Stimulated activated naive CD8-positive, alpha-beta T cell treated with anti-CD3 and anti-CD28 coated beads, Interleukin-15, amount 100 ng/mL, for 72 hours (primary cell): ENCODE measurements at places on chromosomes 16 and 17.
A peak's percentile ranks its signal among the peaks of the same experiment; 100 is the strongest.

DNA sequence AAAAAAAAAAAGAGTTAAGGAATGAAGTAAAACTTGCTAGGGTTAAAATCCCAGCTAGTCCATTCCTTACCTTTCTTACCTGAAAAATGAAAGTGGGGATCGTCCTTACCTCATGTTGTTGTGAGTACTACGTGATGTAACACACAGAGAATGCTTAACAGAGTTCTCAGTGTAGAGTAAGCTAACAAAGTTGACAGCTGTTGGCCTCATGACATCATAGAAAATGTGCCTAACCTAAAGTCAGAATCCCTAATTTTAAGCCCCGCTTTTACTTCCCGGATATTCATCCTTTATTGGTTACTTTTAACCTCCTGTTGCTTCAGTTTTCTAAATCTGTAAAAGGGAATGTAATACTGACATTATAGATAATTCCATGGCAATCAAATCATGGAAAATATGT lies 505.8 kb upstream of the HSBP1 start:
- DNase-seq: no peak

DNA sequence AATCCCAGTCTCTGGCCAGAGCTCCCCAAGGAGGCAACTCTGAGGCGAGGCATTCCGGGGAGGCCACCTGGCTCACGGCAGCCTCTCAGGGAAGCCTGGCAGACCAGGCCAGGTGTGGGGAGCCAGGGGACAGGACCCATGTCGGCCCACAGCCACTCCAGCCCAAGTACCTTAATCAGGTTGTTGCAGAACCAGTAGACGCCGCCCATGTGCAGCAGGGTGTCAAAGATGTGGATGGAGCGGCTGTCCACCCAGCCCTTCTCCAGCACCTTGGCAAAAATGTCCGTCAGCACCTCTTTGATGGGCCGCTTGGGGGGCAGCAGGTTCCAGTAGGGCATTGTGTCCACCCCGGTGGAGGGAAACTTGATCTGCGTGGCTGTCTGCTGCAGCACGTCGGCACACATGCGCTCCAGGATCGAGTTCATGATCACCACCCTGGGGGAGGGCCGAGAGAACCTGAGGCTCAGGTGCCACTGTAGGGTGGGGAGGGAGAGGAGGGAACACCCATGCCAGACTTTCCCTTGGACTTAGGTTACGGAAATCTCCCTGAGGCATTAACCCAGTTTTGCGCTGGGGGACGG lies 7.8 kb downstream of the CSF3 start:
- DNase-seq: no peak

DNA sequence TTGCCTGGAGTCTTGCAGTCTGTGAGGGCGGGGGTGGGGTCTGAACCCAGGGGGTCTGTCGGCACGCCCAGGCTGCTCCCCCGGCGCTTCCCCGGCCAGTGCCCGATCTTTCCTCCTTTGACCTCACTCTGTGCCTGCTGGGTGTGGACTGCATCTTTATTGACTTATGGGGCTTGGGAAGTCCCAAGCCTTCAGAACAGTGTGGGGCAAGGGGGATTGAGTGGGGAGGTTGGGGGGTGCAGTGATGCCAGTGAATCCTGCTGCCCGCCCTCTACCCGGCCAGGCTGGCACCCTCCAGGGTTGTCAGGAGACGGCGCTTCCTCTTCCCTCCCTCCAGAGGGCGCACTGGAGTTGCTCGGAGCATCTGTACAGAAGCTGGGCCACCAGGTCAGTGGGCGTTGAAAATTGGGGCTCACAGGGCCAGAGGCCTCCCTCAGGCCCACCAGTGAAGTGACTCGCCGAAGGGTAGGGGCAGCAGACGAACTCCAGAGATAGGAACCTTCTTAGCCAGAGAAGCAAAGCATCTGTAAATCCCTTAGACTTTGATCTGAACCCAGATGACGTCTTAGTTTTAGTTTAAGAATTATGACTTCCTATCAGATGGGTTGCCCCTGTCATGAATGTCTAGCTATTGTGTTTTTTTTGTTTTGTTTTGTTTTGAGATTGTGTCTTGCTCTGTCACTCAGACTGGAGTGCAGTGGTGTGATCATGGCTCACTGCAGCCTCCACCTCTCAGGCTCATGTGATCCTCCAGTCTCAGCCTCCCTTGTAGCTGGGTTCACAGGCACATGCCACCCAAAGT lies 184.8 kb upstream of the CIBAR2 start:
- peak; percentile 58 for DNase-seq

DNA sequence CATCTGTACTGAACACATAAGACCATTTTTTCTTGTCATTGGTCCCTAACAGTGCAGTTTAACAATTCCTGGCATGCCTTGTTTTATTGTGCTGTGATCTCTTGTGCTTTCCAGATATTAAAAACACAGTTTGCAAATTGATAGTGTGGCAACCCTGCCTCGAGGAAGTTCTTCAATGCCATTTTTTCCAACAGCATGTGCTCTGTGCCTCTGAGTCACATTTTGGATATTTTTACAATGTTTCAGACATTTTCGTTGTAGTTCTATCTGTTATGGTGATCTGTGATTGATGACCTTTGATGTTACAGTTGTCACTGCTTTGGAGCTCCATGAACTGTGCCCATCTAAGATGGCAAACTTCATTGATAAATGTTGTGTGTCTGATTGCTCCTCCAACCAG lies 66.2 kb downstream of the GOSR1 start:
- DNase-seq: no peak

DNA sequence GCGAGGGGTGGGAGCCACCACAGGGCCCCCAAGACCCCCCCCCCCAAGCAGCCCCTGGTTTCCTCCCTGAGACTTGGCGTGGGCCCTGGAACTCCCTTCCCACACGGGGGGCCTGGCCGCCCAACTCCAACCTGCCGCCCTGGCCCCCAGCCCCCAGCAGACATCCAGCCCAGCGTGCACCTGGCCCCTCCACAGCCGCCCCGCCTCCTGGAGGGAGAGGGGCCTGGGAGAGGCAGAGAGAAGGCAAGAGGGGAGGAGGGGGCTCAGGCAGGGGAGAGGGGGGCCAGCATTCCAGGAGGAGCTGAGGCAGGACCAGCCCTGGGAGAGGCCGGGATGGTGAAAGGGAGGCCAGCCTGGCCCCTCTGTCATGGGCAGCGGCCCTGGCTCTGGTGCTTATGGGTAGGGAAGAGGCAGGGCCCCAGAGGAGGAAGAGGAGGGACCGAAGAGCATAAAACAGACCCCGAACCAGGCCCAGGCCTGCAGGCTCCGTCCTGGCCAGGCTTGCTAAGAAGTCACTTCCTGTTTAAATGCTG lies 16.7 kb downstream of the IL34 start:
- DNase-seq: no peak

- DNase-seq: no peak
Observed at GRCh38 chr17:43766413-43767052, 7.9 kb upstream of the SOST start.

- no peak for DNase-seq
Observed at GRCh38 chr17:73900516-73900915, 256.3 kb upstream of the SDK2 start.

- DNase-seq: no peak
Observed at GRCh38 chr17:45345554-45346215, 28.9 kb upstream of the MAP3K14 start.

DNA sequence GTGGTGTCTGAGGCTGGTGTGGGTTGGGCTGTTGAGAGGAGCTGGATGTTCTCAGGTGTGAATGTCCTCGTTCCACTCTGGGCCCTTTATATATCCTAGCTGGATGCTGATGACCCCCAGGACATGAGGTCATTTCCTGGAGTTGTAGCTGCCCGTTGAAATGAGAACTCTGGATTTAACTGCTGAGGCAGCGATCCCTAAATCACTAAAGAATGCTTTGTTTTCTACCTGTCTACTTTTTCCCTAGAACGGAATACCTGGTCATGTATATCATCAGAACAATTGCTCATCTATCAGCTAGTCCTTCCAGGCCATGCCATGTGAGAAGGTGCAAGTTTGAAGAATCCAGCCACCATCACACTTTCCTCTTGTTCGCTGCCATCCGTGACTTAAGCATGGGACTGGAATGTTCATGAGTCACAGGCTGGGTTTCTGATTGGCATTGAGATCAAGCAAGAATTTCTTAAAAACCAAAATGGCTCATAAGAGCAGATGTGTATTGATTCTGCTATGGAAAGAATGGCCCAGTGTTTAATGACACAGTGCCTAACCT lies at the start of gene KRTAP2-3:
TSS of gene KRTAP2-3 (minus strand) at position 63 of the 553 bp plus-strand sequence. CDS start 64 bp downstream, outside the sequence.
- no peak for DNase-seq

DNA sequence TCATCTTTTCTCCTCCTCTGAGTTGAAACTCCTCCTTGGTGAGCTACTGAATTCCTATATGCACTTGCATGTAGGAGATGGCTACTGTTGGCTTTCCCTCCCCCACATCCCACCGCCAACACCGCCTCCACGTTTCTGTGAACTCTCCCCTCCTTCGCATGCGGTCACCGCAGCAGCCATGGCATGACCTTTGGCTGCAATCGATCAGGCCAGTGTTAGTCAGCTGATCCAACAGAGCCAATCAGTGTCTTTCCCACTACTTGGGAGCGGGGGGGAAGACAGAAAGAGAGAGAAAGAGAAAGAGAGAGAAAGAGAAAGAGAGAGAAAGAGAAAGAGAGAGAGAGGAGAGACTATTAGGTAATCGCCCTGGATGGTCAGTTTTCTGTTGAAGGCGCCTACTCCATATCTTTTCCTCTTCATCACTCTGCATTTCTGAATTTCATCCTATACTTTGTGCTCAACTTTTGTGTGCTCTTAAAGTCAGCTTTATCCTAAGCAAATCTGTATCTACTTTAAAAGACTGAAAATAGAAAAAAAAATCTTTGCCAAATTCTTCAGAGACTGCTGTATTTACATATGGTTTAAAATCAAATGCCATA lies 22.7 kb downstream of the ASGR1 start:
- DNase-seq: no peak

DNA sequence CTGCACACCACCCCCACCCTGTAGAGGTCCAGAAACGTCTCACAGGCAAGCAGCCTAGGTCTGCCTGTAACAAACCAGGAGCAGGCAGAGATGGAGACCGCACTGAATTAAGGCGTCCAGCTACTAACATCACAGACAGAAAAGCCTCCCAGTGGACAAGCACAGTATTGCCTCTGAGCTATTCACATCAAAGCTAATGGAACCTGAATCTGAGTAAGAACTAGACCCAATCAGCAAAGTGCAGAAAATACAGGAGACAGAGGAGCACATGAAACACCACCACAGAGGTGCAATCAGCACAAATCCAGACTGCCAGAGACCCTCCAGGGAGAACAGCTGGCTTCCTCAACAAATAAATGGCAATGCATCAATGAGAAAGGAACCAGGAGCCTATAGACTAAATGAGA lies 22.2 kb upstream of the PEMT start:
- peak; percentile 54 for DNase-seq

- DNase-seq: no peak
Observed at GRCh38 chr17:58956997-58957724, 149.5 kb downstream of the TRIM37 start.

DNA sequence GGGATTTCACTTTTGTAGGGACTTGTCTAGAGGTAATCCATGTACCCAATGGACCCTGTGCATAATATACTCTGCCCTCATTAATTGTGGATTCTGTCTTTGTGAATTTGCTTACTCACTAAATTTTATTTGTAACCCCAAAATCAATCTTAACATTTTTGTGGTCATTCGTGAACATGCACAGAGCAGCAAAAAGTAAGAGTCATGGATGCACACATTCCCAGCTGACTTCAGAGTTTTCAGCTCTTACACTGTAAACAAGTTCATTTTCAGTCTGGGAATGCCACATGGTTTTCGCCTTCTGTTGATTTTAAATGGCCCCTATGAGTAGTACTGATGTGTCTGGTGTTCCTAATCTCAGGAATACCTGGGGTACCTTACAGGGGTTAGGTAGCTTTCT lies 24.3 kb downstream of the TAC4 start:
- DNase-seq: no peak

DNA sequence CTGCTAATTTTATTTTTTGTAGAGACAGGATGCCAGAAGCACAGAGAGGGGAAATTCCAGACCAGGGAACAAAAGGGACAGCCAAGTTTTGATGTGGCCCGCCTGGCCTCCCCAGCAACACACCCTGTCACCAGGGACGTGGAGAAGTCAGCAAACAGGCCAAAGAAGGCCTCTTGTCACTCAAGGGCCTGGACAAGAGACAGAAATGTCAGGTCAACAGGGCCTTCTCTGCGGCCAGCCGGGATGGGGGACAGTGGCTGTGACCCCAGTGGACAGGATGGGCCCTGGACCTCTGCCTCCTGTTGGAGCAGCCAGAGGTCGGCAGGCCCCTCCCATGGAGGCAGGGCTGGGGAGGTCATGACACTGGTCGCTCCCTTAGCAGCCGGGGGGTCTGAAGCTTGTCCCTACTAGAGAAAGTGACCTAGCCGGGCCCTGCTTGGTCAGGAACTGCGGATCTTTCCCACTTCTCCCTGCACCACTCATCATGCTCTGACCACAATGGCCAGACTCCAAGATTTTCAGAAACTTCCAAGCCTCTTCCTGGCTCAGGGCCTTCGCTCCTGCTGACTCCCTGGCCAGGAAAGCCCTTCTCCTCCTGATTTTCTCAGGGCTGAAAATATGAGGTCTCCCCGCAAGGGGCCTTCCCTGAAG lies 9.2 kb upstream of the TVP23A start:
- no peak for DNase-seq

GRCh38 chr16:57422026-57422944 lies 17.7 kb downstream of the CCL17 start:
- DNase-seq: no peak

DNA sequence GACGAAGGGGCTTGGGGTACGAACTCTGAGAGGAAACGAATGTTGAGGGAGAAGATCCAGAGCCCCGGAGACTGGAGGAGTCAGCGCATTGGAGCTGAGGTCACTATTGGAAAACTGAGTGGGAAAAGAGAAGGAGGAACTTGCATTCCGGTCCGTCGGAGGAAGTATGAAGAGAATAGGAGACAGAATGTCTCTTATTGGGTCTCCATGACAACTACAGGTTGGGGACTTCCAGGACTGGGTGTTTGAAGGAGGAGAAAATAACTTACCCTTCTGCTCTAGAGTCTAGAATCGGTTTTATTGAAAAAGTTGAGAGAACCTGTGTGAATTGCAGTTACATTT lies 537 bp downstream of the GOSR1 start:
- no peak for DNase-seq

- DNase-seq: peak; percentile 69
Observed at GRCh38 chr17:74282587-74283370, 8.7 kb downstream of the DNAI2 start.

DNA sequence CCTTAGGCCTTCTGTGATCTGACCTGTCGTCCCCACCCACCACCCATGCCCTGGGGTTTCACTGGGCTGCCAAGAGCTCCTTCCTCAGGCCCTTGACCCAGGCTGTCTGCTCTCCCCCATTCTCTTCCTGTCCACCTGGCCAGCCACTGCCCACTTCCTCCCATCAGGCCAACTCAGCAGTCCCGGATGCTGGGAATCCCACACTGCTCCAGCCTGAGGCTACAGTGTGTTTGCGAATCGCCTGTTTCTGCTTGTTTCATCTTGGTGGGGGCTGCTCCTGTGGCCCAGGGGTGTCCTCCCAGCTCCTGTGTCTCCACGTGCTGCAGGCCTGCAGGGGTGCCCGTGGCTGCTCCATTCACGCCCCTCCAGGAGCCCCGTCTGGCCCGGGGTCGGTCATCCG lies 839 bp upstream of the METRN start:
- DNase-seq: no peak

- DNase-seq: no peak
Observed at GRCh38 chr16:57680842-57681375, 12.8 kb downstream of the ADGRG3 start.

GRCh38 chr17:28484296-28484695 lies 10.9 kb downstream of the SLC13A2 start:
- no peak for DNase-seq
